Head of caudate nucleus (tissue), 42 donors: ENCODE measurements at places on chromosomes 4 and X.
A peak's percentile ranks its signal among the peaks of the same experiment; 100 is the strongest.

DNA sequence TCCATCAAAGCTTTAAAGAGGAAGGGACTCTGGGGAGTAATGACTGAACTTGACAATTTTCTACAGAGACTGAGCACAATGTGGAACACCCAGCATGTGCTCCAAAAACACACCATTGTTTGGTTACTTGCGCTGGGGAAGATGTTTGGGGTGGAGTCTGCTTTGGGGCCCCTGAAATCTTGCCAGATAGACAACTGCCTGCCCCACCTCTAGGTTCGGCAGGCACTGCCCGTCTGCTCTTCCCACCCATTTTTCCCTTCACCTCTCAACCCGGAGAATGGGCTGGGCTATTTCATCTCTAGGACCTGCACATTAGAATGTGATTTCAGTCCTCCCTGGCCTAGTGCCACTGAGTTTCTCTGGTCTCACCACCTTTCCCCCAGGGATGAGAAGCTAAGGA is 41.9 kb downstream of the TSC22D3 start:
- DNase-seq, result no peak

- DNase-seq, result no peak
These were observed 399.6 kb downstream of the NLGN4X start for GRCh38 chrX:5829060-5829459.

- DNase-seq, result no peak
These were observed 92.9 kb downstream of the BCOR start for GRCh38 chrX:40004921-40005291.

- DNase-seq, result no peak
These were observed 8.9 kb downstream of the PGAM4 start for GRCh38 chrX:77960567-77960966.

DNA sequence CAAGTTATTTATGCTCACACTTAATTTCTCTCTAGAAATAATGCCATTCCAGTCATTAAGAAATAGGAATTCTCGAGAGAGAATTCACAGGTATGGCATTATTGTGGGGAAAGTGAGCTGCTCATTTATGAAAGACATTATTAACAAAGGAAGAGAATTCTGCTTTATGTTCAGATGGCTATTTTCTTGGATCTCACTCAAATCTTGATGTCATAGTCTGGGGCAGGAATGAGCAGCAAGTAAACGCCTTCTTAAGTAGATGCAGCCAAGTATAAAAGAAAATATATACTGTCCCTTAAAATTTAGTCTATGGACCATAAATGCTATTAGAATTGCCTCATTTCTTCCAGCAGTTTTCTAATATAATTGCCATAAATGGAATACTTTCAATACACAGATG is 58.2 kb upstream of the FBXW7 start:
- DNase-seq, result no peak

- no peak for DNase-seq
These were observed 10.5 kb downstream of the SLC16A2 start for GRCh38 chrX:74431797-74432196.

GRCh38 chrX:109889289-109890006 is 113.5 kb upstream of the TMEM164 start:
- DNase-seq, result peak; percentile 42

GRCh38 chr4:62051332-62051731 is 851.2 kb downstream of the ADGRL3 start:
- DNase-seq, result no peak

GRCh38 chrX:3348191-3348590 is 1.7 kb upstream of the MXRA5 start:
- DNase-seq, result no peak

- DNase-seq, result no peak
These were observed 8.7 kb downstream of the SMAD1 start for GRCh38 chr4:145490361-145490760.

DNA sequence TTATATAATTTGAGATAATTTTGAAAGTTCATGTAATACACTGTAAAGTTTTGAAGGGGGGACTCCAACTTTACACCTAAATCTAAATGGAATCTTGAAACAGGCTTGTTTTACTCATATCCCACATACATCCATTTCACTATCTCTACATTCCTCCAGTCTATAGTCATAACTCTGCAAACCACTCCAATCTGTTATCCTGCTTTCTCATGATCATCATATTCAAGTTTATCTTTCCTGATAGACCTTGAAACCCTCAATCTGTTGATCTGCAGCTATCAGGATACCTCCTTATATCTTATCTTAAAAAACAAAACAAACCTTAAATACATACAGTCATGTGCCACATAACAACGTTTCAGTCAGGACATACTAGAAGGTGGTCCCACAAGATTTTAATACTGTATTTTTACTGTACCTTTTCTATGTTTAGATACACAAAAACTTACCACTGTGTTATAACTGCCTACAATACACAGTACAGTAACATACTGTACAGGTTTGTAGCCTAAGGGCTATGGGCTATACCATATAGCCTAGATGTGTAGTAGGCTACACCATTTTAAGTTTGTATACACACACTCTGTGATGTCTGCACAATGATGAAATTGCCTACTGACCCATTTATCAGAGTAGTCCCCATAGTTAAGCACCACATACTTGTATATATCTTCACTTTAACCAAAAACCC is 14.0 kb downstream of the CHIC2 start:
- DNase-seq, result no peak

DNA sequence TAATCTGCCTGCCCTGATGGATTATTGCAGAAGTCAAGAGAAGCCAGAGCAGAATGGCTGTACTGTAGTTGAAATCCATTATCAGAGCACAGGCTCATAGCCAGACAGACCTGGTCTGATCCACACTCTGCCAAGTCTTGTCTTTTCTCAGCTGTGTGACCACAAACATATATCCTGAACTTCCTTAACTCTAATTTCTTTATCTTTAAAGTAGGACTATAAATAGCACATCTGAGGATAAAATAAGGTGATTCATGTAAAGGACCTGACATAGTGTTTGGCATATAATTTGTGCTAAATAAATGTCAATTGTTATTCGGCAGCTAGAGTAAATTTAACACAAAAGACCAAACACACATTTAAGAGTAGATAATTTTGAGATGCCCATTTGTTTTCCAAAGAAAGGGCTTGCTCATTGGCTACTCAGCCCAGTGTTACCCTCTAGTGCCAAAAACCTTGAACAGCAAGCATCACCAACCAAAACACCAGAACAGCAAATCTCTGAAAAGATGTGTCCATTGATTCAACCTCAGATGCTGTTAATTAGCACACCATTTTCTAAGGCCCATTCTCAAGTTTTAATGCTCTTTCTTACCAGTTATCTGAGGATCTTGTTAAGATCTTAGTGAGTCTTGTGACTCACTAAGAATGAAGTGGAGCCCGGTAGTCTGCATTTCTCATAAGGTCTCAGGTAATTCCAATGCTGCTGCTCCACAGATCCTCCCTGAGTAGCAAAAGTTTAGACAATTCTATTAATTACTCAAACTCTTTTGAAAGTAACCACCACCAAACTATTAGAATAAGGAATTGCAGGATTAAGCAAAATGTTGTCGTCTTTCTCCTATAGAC is 108.8 kb downstream of the HHIP start:
- DNase-seq, result peak; percentile 12

DNA sequence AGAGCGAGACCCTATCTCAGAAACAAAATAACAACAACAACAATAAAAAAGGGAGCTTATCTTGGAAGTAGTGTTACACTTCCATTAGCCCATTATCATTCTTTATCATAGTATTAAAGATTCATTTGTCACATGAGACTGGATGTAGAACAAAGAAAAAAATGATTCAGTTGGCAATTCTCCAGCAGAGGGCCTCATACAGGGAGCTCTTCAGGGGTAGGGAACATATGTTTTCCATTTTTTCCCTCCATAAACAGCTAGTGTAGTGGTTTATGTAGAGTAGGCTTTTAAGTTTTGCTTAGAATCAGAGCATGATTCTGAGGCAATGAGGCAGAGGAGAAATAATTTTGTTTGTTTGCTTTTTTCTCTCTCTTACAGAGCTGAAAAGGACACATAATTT is 5.8 kb downstream of the CPE start:
- no peak for DNase-seq

- no peak for DNase-seq
These were observed 62.3 kb downstream of the PPP2R2C start for GRCh38 chr4:6410068-6410467.

DNA sequence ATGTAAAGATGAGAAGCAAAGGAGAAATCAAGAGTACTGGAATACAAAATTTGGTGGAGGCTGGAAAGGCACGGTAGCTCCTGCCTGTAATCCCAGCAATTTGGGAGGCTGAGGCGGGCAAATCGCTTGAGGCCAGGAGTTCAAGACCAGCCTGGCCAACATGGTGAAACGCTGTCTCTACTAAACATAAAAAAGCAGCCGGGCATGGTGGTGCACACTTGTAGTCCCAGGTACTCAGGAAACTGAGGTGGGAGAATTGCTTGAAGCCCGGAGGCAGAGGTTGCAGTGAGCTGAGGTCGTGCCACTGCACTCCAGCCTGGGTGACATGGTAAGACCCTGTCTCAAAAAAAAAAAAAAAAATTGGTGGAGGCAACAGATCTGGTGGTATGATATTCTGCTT is 1086.0 kb downstream of the NLGN4X start:
- DNase-seq, result no peak

GRCh38 chr4:97279391-97279790 is 863.9 kb downstream of the STPG2 start:
- DNase-seq, result no peak

DNA sequence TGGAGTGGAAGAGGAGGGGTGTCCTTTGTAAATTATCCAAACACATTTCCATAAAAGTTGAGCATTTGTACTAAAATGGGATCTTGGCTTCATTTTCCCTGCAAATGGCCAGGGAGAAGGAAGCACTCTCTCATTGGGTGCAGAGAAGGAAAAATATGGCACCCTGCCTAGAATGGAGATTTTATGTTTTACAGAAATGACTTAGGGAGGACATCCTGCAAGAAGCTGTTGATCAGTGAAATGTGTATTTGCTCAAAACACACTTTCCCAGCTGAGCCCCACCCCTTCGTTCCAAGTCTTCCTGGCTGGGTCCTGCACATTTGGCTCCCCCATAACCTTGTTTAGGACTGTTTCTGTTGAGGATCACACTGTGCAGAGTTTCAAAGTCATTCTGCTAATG is 213.5 kb upstream of the TAPT1 start:
- no peak for DNase-seq
